NCI-H2081 (cell line): ENCODE measurements at places on chromosomes 1 and 21.

GRCh38 chr21:25767921-25768320 is 33.1 kb downstream of the GABPA start:
- DNase-seq = no peak

GRCh38 chr1:245128381-245129101 is 26.2 kb upstream of the KIF26B start:
- no peak for DNase-seq

GRCh38 chr1:185825556-185825955 is 91.4 kb downstream of the HMCN1 start:
- no peak for DNase-seq

- no peak for DNase-seq
These were observed 542.7 kb upstream of the ADGRL4 start for GRCh38 chr1:79549201-79549600.

DNA sequence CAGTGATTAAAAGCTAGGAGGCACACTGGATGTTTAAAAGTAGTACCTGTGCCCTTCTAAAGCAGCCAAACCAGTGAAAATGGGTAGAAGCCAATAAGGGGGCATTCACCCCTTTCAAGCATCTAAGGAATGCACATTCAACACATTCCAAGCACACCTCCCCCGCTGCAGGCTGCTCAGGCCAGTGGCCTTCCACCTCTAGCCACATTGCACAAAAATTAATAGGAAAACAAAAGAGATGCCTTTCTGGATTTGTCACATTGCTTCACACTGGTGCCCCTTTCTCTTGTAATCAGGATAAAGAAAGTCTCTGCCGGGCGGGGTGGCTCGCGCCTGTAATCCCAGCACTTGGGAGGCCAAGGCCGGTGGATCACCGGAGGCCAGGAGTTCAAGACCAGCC is 834.0 kb downstream of the USP25 start:
- no peak for DNase-seq

GRCh38 chr21:41508415-41509144 is 622 bp upstream of the TMPRSS2 start:
- no peak for DNase-seq

DNA sequence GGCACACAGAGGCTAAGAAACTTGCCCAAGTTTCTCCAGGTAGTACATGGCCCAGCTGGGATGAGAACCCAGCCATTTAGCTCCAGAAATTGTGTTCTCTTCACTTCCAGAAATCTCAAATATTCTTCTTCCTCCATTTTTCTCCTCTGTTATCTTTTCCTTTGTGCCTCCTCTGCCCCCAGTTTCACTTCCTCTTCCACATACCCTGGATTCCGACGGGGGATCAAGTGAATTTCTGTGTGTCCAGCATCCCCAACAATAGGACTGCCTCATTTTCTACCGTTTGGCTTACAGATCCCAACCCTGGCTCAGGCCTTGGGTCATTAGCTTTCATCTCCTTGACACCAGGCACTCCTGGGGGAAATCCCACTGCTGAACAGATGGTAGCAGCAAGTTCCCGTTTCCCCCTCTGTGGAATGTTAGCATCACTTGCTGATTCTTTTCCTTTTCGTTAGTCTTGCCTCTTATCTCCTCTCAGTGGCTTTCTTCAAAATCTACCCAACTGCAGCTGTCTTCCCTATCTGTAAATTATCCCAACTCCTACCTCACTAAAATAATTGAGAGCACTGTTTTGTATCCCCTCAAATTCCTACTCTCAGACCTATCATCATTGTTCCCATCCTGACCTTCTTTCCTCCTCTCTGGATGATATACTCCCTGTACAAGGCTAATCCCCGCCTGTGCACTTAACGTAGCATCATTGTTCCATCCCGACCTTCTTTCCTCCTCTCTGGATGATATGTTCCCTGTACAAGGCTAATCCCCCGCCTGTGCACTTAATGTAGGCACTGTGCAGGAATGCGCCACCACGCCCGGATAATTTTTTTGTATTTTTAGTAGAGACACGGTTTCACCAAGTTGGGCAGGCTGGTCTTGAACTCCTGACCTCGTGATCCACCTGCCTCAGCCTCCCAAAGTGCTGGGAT is 36.5 kb downstream of the SCCPDH start:
- no peak for DNase-seq

DNA sequence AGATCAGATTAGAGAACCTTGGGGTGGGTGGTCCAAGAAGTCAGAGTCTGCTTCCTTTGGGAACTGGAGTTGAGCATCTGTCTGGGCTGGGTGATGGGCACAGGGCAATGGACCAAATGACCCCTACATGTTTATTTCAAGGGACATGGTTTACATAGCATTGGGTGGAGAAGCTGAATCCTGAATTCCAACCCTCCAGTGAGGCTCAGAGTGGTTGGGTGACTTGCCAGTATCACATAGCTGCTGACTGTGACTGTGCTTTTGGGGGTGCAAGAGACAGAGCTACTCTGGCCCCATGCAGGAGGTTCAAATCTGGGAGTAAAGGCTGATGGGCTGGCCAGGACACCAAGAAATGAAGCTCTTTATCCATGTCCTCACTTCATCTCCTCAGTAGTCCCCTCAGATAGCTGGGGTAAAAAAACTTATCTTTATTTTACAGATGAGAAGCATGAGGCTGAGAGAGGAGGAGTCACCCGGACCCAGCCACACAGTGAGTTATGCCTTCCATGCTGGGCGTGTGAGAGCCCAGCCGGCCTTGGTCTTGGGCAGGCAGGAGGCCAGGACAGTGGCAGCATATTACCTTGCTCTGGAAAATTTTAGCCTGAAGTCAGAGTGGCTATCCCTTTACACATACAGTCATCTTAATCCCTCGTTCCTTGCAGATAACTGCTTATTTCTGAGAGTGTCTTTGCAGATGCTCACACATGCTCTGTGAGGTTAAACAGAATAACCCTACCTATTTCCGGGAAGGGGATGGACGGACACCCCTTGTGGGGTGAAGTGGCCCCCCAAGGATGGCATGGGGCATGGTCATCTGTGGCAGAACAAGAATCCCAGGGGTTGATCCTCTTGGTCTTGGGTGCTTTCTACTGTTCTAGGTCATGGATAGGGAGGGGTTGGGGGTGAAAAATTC is 2.8 kb upstream of the SERINC2 start:
- no peak for DNase-seq
